ENCODE measurements at places on chromosomes 4 and X.

- DNase-seq = no peak
Observed at GRCh38 chrX:28595346-28595745, 8.1 kb downstream of the IL1RAPL1 start.

DNA sequence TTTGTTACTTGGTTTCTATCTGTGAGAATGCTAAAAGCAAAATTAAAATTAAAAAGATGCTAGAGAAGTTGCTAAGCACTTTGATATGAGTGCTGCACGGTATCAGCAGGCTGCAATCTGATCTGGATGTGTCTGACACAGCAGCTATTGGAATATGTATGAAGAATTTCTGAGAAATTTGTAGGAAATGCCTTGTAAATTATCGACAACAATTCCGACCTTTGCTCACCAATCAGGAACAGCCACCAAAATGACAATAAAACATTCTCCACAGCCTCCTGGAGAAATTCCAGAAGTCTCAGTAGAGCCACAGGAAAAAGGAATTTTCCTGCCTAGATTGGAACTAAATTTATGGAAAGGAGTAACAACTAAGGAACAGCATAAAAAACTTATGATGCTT lies 82.5 kb downstream of the TIGD2 start:
- DNase-seq = no peak

- no peak for DNase-seq
Observed at GRCh38 chrX:45768666-45769236, 568.1 kb upstream of the DIPK2B start.

- DNase-seq = no peak
Observed at GRCh38 chr4:174860588-174860987, 31.5 kb upstream of the GLRA3 start.

- no peak for DNase-seq
Observed at GRCh38 chrX:148084611-148085010, 103.5 kb downstream of the FMR1NB start.

- no peak for DNase-seq
Observed at GRCh38 chr4:1277667-1278665, 11.7 kb upstream of the MAEA start.

- no peak for DNase-seq
Observed at GRCh38 chr4:2886161-2886560, 42.5 kb downstream of the ADD1 start.
